Stimulated activated CD8-positive, alpha-beta memory T cell treated with anti-CD3 and anti-CD28 coated beads, Interleukin-4, amount 100 ng/mL, for 1 hour (primary cell): ENCODE measurements at places on chromosomes 5 and 9.

DNA sequence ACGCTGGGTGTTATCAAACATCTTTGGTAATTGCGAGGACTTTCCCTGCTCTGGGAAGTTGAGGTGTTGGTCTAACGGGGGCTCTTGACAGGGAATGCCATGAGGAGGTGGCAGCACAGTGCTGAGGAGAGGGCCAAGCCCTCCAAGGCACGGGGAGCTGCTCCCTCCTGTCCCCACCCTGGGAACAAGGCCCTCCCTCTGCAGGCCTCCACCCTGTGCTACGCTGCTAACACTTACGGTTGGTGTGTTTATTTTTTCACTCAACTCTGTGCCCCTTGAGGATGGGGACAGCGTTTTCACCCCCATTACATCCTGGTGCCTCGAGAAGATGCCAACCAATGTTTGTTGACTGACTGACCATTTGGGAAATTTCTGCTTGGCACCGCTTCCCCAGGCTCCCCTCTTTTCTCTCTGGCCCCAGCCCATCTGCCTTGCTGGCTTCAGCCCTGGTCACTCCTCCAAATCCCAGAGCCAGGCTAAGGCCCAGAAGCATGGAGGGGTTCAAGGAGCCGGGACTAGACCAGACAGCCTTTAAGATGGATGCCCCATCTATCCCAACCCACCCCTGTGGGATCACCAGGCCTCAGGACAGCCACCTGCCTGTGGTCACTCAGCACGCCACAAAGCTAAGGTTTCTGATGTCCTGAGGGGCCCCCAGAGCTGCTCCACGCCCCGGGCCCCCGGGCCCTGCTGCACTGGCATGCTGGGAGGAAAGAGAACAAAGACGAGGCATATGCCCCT is 125.7 kb downstream of the BARX1 start:
- no peak for DNase-seq

DNA sequence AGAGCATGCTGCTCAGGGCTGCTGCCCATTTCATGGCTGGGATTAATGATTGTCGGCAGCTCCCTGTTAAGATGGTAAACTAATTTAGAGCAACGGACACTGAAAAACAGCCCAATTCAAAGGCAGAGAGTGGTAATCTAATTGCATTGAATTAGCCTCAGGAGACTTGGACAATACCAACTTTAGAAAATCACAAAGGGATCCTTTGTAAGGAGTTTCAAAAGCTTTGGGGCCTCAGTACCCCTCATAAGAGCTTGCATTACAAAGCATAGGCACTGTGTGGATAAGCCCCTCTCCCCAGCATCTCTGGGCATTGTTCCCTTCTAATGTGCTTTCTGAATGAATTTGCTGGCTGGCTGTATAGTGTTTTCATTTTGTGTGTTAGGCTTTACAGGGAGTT is 6.7 kb downstream of the GLRA1 start:
- no peak for DNase-seq

DNA sequence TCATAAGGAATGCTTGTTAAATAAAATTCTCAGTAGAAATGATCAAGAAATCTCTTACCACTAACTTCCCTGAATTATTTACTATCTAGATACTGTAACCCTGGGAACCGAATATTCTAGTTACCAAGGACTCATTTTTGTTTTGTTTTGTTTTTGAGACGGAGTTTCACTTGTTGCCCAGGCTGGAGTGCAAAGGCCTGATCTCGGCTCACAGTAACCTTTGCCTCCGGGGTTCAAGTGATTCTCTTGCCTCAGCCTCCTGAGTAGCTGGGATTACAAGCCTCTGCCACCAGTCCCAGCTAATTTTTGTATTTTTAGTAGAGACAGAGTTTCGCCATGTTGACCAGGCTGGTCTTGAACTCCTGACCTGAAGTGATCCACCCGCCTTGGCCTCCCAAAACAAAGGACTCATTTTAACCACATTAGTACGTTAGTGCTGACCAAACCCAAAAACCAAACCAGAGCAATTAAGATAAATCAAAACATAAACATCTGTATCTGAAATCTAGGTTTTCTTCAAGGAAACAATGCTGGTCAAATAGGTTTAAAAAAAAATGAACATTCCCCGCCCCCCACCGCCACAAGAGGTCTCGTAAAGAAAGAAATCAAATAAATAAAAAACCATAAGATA is 3.7 kb downstream of the TXN start:
- no peak for DNase-seq

- no peak for DNase-seq
Observed at GRCh38 chr5:113678924-113679575, 165.6 kb downstream of the YTHDC2 start.

DNA sequence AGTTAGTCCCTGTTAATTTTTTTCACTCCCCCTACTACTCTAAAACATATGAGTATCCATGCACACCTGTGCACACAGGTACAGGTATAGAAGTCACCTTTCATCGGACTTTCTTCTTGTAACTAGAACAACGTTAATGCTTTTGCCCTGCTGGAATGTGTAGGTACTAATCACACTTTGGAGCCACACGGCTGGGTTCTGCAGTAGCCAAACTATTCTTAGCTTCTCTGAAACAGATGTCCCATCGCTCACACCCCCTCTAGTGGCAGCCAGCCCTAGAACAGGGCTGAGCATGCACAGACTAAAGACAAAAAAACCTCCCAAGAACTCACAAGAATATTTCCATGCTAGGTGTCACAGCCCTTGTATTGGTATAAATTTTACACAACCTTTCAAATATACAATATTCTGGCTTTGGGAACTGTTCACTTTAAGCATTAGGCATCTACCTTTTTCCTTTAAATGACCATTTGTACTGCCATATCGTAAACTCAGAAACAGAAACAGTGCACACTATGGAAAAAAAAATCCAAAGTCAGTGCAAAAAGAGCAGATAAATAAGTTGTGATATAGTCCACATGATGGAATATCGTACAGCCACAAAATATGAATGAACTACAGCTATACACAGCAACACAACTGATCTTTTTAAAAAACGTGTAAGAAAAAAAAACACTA is 64.0 kb downstream of the RETREG1 start:
- no peak for DNase-seq

GRCh38 chr5:91416491-91416890 is 33.4 kb upstream of the ARRDC3 start:
- DNase-seq: no peak

GRCh38 chr9:71783120-71783523 is 14.8 kb upstream of the CEMIP2 start:
- peak; percentile 54 for DNase-seq

DNA sequence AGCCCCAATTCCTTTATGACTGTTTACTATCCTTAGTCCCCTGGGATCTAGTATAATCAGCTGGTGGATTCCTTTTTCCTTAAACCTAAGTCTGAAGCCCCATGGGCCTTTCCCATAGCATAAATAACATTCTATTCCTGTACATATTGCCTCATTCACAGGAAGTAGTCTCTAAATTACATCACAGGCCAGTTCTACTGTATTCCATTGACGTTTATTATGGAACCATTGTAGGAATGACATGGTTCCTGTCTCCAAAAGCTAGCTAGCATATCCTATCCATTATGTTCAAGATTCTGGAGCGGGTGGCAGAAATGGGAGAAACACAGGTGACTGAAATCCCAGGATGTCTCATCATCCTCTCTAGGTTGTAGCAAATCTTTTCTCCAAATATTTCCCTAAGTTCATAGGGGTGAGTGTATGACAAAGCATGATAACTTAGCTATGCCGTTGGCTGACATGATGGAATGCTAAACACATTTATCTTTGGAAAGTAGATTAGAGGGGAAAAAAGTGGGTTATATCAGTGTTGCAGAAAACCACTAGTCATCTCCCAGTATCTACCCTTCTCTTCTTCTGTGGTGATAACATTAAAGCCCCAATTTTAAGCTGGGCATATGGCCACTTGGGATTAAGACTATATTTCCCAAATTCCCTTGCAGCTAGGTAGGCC is 140.1 kb downstream of the FGF1 start:
- no peak for DNase-seq

DNA sequence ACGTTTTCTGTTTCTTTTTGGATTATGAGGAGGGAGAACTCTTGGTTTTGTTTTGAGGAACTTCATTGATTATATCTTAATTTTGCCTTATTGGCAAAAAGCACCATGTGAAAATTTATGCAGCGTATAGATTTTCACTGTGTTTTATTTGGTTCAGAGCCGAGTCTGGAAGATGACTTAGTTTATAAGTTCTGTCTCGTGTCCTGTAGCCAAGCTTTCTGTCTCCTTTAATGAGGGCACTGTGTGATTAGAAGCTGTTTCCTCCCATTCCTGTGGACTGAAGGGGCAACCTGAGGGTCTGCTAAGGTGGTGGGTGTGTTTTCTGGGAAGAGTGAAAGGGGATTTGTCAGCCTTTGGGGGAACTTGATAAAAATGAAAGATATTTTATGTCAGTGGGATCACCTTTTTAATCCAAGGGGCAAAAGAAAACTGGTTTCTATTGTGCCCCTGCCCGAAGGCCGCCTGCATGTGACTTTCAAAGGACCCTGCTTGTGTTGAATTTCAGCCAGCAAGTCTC is 262.1 kb downstream of the FANCC start:
- DNase-seq: no peak

- DNase-seq: no peak
Observed at GRCh38 chr5:9820691-9821449, 190.7 kb upstream of the TAS2R1 start.

GRCh38 chr5:133694181-133694831 is 82.0 kb upstream of the FSTL4 start:
- no peak for DNase-seq

- no peak for DNase-seq
Observed at GRCh38 chr9:131528886-131529505, 2.1 kb downstream of the UCK1 start.
